ENCODE measurements at places on chromosomes 16 and 17.

GRCh38 chr17:17783825-17784656 is 52.7 kb downstream of the SREBF1 start:
- DNase-seq, result no peak

GRCh38 chr17:67633751-67634211 is 84.0 kb upstream of the NOL11 start:
- no peak for DNase-seq

DNA sequence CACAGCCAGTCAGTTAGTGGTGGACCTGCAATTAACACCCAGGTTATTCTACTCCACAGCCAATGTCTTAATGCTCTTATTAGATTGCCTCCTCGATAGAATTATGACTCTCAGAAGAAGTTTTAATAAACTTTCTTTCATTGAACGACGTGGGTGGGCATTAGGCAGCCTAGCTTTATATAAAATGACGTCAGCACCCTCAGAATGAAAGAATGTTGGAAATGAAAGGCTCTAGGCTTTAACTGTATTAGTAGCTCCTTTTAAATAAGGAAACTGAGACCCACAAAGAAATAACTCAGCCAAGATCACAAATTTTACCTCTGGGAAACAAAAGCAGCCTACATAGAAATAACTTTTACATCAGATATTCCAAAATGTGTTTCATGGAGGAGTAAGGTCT is 91.3 kb upstream of the CLEC3A start:
- no peak for DNase-seq

DNA sequence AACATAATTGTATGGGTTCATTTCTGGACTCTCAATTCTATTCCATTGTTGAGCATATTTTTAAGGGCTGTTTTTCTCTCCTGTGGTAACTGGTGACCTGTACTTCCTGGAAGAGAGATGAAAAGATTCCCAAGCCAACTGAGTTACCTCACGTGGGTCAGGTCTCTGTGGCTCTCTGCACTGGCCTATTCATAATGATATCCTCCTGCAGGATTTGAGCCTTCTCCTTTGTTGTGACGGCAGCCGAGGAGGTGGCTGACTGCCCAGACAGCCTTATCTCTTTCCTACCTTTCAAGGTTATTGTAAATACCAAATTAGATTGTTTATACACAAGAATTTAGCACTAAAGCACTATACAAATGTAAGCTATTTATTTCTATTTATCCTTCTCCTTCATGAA is 2.7 kb upstream of the ACE start:
- DNase-seq, result no peak

DNA sequence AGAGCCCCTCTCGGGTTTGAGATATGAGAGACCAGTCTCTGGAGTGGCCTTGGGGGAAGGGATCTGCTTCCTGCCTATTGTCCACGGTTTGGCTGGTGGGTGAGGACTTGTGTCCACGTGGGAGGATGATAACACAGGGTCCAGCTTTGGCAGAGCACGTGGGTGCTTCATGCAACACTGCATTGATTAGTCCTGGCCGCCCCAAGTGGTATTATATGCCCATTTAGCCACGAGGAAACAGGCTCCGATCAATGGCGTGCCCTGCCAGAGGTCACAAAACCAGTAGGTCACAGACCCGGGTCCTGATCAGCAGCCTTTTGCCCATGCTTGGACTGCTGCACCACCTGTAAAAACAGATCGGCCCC is 141.6 kb downstream of the RGS9 start:
- DNase-seq, result no peak

DNA sequence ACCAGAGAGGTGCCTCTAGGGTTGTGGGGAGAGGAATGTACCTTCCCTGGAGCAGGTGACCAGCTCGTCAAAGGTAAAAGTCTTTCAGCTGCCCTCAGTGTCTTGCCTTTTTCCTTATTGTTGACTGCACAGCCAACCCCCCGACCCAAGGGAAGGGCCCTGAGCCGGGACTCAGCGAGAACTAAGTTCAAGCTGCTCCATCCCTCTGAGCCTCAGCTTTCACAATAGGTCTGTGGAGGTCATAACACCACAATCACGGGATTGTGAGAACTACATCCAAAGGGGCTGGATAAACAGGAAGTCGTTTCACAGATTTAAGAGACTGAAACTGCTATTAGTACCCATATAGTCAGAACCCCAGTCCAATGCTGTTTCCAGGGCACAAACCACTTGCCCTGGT is 2.6 kb upstream of the KRT36 start:
- no peak for DNase-seq

GRCh38 chr17:78879635-78880186 is 23.3 kb downstream of the CEP295NL start:
- no peak for DNase-seq

- no peak for DNase-seq
These were observed 11.3 kb upstream of the CD300A start for GRCh38 chr17:74455025-74455545.

- no peak for DNase-seq
These were observed 4.7 kb upstream of the ASGR2 start for GRCh38 chr17:7119314-7119713.

DNA sequence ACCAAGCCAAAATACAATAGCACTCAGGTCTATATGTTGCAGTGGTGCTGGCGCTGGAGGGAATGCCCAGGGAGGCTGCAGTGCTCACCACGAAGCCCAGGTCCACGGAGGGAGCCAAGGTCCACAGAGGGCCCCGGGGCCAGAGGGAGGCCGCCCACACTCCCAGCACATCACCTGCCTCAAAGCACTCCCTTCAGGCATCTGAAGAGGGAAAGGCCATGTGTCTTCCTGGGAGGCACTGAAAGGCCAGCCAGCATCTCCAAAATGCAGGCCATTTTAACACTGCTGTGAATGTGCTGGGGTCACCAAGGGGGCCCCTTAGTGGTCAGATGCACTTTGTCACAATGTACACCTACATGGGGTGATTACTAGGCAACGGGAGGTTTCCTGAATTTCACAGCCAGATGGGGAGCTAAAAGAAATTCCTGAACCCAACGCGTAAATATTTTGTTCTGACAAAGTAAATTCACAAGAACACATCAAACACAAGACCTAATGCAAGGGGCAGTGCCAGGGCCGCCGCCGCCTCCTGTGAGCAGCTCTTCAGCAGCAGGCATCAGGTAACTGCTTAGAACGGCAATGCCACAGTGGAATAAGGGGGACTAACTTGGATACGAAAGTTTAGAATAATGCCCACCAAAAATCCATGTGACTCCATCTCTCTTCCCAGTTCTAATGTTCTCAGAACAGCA is 42.8 kb downstream of the USP22 start:
- no peak for DNase-seq

DNA sequence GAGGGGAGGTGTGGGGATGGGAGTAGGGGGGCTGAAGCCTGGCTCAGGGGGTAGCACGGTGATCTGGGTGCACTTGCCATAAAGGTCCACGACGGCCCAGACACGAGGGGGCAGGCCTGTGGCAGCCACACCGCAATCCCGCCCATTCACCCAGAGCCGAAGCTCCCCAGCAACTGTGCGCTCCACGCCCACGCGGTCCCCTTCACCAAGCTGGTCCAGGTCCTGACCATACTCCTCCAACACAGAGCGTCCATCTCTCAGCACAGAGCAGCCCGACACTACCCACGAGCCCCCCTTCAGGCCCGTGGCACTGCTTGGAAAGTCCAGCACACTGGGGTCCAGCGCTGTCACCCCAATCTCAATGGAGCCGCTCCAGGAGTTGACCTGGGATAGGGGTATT is 1.6 kb downstream of the NEURL4 start:
- DNase-seq, result no peak

- DNase-seq, result no peak
These were observed 16.7 kb downstream of the ZNF423 start for GRCh38 chr16:49839017-49839825.

DNA sequence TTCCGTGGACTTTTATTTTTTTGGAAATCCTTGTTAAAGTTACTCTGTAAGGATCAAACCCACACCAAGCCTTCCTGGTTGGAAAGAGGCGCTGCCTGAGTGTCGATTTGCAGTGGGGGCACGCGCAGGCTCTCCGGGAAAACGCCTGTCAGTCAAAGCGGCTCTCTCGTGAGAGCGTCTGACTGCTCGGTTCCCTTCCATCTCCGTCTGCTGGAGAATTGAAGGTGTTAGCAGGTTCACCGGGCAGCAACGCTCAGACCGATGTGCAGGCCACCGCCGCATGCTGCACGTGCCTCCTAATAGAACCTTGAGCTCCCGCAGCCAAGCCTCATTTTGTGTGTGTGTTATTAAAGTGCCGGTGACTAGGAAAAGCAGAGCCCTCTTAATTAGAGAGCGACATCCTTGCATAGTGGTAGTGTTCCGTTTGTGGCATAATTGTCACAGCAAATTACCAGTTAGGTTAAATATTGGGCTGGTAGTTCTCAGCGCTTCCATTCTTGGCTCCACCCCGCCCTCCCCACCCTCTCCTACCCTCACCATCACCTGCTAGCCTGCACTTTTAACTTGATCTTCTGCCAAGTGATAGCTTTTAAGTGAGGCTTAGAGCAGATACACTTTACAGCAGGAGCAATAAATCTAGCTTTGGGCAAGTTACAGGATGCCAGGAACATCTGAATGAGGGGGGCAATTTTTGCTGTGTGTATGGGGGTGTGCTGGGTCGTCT is 75.5 kb downstream of the RPA1 start:
- no peak for DNase-seq

- DNase-seq, result no peak
These were observed 27.2 kb downstream of the PLCD3 start for GRCh38 chr17:45104907-45105624.

DNA sequence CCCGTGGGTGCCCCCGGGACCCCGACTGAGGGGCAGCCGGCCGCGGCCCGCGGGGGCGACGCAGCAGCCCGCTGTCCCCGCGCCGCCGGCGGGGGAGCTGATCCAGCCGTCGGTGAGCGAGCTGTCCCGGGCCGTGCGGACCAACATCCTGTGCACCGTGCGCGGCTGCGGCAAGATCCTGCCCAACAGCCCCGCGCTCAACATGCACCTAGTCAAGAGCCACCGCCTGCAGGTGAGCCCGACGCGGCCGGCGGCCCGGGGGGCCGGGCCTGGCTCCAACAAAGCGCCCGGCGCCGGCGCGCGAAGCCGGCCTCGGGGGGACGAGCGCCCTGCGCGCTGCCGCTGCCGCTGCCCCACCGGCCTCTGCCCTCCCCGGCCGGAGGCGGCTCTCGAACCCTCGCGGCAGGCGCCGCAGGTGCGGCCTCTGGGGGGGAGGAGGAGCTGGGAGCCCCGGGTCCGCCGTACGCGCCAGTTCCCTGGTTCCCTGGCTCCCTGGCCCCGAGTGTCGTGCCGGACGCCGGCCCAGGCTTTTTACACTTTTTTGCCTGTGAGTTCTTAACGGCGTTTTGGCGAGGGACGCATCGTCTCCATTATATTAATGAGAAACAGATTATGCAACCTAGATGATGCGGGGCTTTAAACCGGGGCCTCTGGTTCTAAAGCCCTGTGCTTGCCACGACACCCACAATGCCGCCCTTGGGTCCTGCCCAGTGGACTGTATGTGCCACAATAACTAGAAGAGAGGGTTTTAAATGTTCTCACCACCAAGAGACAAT is 521 bp downstream of the ATMIN start:
- DNase-seq, result no peak

- no peak for DNase-seq
These were observed 474.7 kb downstream of the HAPSTR1 start for GRCh38 chr16:9566099-9566498.

Measured in stimulated activated CD8-positive, alpha-beta memory T cell treated with anti-CD3 and anti-CD28 coated beads, Interleukin-2, amount 100 ng/mL, for 1 hour (primary cell).